ENCODE measurements at places on chromosomes 5 and 9.

DNA sequence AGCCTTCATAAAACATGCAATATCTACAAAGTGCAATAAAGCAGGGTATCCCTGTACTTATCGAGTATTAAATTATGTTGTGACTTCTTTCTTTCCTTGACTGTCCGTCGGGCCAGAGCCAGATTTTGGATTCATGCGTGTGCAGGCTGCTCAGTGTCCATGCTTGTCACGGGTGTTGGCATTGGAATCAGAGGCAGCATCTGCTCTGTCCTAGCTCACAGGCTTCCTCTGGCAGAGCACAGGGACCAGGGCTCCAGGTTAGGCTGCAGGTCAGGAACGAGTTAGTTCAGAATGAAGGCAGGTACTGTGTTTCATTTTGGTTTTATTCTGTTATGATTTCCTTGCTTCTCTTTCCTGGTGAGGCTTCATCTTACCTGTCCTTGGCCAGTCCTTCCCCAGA lies 249.8 kb downstream of the AUH start:
- DNase-seq, result no peak

DNA sequence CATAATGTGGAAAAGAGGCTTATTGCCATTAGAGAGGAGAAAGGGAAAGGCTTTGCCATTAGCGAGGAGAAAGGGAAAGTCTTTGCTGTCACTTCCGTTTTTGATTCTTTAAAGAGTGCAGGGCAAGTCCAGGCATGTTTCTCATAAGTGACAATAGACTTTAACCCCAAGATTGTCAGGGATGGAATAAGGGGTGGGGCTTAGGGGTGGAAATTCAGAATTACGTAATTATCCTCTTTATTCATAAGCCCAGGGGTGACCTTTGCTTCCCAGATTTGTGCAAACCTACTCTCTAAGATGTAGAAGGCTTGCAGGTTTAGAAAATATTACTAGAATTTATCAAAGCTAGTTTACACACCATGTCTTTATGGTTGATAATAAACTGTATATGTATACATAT lies 2.3 kb upstream of the PLK2 start:
- DNase-seq, result peak; percentile 57

DNA sequence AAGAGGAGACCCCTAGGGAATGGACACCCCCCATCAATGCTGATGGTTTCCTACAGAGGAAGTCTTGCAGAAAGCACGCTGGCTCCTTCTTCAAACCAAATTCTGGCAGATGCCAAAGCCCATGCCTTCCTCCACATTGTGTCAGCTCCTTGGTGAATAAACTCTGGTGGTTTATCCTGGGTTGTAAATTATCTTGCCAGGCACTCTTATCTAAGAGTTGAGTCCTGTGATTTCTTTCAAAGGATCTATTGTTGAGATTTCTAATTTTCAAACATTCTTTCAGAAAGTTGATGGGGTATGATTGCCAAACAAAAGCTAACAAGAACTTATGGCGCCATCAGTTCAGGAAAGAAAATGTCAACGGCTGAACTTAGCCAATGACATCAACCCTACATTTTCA lies 160.4 kb downstream of the NSG2 start:
- DNase-seq, result no peak

DNA sequence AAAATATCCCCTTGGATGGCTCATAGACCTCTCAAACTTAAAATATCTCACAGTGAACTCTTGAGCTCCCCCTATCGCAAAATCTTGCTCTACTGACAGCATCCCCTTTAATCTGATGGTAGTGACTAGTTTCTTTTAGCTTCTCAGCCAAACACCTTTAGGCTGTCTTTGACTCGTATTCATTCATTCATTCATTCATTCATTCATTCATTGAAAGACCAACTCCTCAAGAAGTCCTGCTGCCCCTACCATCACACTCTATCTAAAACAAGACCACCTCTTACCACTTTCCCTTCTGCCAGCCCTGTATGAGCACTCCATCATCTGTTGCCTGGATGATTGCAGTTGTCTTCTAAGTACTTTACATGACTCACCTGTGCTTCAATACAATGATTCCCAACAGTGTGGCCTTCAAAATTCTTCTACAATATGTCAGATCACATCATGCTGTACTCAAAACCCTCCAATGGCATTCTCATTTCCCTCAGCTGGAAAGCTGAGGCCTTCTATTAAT lies 46.8 kb downstream of the ITGA2 start:
- peak; percentile 35 for DNase-seq

- peak; percentile 39 for DNase-seq
These were observed 46.5 kb upstream of the ZSWIM6 start for GRCh38 chr5:61285531-61285930.

GRCh38 chr9:98401140-98402018 lies 145.9 kb upstream of the TBC1D2 start:
- no peak for DNase-seq

DNA sequence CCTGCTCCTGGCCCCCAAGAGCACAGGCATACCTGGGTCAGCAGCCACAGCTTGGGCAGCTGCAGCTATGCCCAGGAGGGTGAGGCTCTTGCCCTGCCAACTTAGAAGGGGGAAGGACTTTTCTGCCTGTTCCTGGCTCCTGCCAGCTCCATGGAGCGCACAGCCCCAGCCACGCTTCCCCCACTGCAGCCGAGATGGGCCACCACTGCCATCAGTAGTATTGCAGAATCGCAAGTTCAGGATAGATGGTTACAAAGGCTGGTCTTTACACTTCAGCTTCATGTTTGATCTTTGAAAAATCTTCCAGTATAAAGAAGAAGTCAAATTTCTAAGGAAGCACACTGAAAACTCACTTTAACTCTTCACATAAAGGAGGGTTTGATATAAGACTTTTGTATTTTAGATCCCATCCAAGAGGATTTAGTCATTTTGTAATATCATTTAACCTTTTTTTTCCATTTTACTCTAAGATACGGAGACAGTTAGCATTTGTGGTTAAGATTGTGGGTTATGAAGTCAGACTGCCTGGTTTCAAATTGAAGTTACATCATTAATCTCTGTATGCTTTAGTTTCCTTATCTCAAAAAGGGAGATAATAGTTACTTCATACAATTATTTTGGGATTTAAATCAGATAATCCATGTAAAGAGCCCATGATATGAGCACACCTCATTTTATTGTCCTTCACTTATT lies 81.8 kb downstream of the NLN start:
- peak; percentile 24 for DNase-seq

GRCh38 chr9:650362-650761 lies 191.1 kb upstream of the DMRT1 start:
- DNase-seq, result peak; percentile 9

DNA sequence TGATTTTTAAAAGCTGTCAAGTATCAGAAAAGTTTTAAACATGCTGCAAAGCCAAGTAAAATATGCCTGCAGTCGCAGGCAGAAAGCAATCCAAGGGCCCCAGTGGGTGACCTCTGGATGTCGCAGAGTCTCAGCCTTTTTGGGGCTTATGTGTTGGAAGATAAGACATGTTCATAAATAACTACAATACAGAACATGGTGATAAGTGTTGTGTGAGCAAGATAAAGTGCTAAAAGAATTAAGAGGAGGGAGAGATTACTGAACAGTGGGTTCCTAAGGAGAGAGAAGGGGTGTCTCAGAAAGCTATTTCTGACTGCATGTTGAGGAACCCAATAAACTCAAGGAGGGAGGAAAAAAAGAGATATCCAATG lies 78.9 kb upstream of the ADRB2 start:
- no peak for DNase-seq

DNA sequence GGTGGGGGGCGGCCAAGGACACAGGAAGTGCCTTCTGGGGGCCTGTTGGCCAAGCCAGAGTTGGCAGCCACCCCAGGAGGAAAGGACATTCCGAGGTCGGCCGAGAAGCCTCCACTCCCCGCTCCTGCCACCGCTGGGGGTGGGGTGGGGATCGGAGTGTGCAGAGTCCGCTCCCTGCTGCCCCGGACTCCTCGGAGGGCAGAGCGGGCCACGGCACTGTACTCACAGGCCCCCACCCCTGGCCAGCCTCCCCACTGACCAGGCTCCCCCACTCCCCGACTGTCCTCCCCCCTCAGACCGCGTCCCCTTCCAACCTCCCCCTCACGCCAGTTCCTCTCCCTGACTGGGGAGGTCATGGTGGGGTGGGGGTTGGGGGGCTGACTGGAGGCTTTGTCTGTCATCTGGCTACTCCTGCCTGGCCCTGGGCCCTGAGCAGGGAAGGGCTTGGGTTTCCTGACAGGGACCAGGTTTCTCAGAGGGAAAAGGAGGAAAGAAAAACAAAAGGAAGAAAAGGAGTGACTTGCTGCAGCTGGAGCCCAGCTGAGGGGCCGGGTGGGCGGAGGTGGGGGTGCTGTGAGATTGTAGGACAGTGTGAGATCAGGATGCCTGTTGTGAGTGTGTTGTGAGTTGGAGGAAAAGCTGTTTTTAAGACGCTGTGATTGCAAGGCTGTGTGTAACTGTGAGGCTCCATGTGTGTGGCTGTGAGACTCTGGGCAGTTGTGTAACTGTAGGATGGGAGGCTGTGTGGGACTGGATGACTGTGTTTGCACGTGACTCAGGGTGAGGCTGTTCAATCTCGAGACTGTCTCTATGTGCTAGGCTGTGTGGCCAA lies 29.7 kb downstream of the CNTFR start:
- DNase-seq, result peak; percentile 63

DNA sequence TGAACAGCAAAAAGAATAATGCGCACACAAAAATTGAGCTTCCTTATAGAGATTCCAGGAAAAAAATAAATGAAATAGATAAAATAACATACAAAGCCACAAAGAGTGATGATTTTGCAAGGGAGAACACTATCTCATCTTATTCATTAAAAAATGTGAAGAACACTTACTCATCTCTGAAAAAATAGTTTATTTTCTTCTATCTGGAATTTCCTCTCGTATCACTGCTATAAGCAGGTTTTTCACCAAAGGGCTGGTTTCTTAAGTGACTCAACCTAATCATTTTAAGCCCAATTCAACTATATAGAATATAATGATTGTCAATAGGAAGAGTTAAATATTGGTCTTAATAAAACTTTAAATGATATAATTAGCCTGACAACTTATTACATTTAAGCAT lies 504.9 kb downstream of the NR2F1-AS1 start:
- DNase-seq, result no peak

DNA sequence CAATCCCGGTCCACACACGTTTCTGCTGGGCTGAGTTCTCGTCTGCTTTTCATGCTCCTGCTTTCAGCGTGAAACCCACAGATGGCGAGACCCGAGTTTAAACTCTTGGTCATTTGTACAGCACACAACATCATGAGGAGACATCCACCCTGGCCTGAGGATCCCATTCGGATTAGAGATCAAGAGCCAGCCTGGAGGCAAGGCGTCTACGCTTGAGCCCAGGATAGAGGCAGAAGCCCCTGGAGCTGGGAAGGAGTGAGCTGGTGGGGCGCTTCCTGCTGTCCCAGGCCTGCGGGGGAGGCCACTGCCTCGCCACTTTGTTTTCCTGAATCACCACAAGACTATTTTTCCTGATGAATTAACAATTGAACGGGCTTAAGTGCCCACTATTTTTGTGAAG lies 281.9 kb upstream of the IRX4 start:
- no peak for DNase-seq

DNA sequence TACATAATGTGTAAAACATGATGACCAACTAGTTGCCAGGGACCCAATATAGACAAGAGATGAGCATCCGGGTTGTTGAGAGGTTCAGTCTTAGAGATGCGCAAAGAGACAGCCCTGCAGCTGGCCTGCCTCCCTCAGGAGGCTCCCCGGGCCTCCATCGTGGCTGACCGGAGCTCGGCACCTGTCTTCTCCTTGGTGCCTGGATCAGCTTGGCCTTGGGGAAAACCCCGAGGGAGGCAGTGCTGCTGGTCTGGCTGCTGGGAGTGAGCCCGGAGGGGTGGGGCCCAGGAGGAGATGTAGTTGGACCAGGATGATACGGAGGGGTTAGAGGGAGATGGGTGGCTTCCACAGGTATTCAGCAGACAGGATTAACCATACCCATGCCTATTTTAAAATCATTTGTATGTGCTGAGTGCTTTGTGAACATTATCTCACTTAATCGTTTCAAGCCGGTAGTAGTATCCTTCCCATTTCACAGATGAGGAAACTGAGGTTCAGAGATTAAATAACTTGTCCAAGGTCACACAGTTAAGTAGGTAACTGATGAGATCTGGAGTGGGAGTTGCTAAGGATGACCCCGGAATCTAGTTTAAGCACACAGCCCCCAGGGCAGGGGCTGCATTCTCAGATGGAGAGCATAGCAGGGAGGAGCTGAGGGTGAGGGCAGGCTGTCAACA lies 173.8 kb downstream of the COL23A1 start:
- DNase-seq, result no peak

DNA sequence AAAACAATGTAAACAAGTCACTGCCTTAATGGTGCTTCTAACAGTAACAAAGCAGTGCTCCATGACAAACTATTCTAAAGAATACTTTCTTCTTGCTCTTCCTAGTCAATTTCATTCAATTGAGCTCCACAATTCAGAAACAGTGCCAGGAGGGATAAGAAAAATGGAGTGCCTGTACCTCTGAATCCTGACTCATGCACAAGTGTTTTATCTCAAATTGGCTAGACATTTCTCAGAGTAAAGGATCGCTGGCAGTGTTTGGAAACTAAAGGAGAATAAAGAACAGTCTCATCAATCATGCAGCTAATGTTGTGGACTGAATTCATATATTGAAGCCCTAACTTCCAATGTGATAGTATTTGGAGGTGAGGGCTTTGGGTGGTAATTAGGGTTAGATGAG lies 27.6 kb downstream of the SLC25A51 start:
- no peak for DNase-seq

GRCh38 chr9:133494636-133495326 lies 15.9 kb upstream of the SLC2A6 start:
- DNase-seq, result no peak

DNA sequence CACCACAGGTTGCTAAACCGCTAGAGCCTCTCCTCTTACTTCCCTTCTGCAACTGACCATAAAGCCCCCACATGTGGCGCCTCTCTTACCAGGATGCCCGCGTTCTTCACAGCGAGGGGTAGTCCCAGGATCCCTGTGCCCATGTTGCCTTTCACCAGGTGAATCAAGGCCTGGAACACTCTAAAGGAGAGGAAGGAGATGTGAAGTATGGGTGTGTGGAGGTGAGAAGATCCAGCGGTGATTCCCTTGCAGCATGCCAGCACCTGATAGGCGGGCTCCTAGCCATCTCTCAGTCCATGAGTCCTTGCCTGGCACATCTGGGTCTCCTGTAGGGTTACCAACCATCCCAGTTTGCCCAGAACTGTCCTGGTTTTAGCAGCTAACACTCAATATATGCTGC lies 3.3 kb downstream of the SLC36A2 start:
- DNase-seq, result no peak

GRCh38 chr5:132428484-132429462 lies 59.3 kb downstream of the SLC22A5 start:
- DNase-seq, result no peak

DNA sequence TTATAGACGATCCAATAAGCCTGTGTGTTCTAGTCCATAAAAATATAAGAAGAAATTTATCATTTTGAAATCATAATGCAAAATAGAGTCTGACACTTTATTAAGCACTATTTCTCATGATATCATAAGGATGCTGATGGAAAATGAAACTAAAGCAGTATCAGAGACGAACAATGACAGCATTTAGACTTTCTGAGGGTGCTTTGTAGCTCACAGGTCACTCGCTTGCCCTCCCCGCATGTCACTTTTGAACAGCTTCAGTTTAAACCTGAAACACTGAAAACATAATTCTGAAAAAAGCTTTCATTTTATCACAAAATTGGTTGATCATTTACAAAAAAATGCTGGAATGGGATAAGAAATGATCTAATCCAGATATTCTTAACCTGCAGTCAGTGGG lies 247.1 kb downstream of the EBF1 start:
- no peak for DNase-seq

GRCh38 chr9:95067897-95068296 lies 249.6 kb downstream of the FANCC start:
- DNase-seq, result no peak

- DNase-seq, result no peak
These were observed 173.3 kb upstream of the VLDLR start for GRCh38 chr9:2448193-2448738.

GRCh38 chr5:74032617-74033016 lies 406.6 kb downstream of the ARHGEF28 start:
- no peak for DNase-seq

Data from inflammatory macrophage treated with lipopolysaccharide for 1 hour (primary cell).